IMR-90 (cell line): ENCODE measurements at places on chromosomes 16 and 17.
A peak's percentile ranks its signal among the peaks of the same experiment; 100 is the strongest.

DNA sequence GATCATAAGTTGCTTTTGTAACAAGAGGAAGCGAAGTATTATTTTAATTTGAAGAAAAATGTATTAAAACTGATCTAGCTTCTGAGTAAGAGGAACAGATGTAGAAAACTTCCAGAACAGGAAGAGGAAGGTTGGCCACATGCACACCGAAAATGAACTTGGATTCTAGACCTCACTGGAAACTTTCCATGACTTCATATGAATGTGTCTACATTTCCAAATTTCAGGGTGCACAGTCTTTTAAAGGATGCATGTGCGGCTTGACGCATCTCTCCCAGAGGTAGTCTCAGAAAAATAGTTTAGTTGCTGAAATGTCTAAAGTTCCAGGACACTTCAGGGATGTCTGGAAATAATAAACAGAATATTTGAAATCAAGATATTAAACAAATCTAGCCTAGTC, 275.1 kb upstream of the MYOCD start:
- DNase-seq, result no peak
- peaks cover 2% of the 10 kb centered on the region; the same call in 1 of the 2 replicates for H3K4me1 ChIP-seq
- no peaks in the 10 kb centered on the region for H3K27me3 ChIP-seq
- no peak overlapping the region for H3K27ac ChIP-seq
- no peak overlapping the region for H3K4me3 ChIP-seq
- H3K36me3 ChIP-seq, result no peaks in the 10 kb centered on the region

DNA sequence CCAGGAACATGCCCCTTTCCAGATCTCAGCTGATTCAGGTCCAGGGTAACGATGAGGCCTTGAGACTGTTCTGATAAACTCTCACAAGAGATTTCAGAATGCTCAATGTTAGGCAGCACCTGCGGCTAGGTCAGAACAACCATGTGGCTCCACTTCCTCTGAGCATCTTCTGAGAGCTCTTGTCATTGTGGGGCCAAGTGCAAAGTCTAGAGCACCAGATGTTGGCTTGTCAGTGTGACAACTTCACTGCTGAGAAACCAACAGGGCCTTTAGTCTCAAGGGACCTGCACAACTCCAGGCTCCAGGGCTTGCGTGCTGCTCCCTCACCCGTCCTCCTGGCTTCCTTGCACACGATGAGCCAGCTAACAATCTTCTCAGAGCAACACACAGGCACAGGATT, 29.0 kb downstream of the FCSK start:
- H3K27me3 ChIP-seq, result no peaks in the 10 kb centered on the region
- DNase-seq, result no peak
- H3K36me3 ChIP-seq, result peaks cover 54% of the 10 kb centered on the region
- no peak overlapping the region for H3K4me3 ChIP-seq
- H3K27ac ChIP-seq, result no peak overlapping the region

GRCh38 chr16:88487920-88488851, 35.1 kb downstream of the ZFPM1 start:
- no peak for DNase-seq
- H3K27me3 ChIP-seq, result no peaks in the 10 kb centered on the region
- H3K27ac ChIP-seq, result no peak overlapping the region
- H3K36me3 ChIP-seq, result peaks cover 7% of the 10 kb centered on the region; the same call in 1 of the 2 replicates
- H3K4me1 ChIP-seq, result no peaks in the 10 kb centered on the region

DNA sequence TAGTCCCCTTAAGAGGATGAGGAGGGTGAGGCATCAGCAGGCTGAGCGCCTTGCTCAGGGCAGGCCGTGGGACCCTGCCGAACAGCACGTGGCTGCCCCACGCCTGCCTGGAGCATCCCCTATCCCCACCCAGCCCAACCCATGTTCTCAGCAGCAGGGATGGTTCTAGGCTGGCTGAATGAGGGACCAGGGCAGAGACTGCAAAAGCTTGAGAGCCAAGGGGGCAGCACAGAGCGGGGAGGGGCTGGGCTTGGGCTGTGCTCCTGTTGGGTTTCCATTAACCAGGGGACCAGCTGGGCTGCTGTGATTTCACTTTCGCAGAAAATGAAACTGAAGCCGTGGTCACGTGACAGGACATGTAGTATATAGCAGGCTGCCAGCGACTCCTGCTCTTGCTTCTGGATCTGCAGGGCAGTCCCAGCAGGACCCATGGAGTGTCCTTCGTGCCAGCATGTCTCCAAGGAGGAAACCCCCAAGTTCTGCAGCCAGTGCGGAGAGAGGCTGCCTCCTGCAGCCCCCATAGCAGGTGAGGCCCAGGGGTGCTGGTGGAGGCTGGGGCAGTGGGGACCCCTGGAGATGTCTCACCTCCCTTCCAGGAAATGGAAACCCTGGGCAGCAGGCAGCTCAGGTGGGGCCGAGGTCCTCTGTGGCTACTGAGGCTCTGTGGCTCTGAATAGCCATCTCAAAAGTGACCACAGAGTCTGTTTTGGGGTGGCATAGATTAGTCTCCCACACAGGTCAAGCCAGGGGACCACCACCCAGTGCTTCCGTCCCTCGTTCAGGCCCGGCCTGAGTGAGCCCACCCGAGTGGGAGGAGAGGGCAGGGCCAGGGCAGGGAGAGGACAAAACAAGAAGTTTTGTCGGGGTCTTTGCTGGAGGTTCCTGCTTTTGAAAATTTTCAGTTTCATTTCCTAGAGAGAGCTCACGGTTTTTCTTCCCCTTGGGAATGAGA, 2.9 kb downstream of the RNF213 start:
- H3K4me3 ChIP-seq, result 0 out of 2 replicates have a peak overlapping the region, but pooled peaks have one; percentile 1
- peaks cover 22% of the 10 kb centered on the region for H3K36me3 ChIP-seq
- peak; percentile 89 for DNase-seq

DNA sequence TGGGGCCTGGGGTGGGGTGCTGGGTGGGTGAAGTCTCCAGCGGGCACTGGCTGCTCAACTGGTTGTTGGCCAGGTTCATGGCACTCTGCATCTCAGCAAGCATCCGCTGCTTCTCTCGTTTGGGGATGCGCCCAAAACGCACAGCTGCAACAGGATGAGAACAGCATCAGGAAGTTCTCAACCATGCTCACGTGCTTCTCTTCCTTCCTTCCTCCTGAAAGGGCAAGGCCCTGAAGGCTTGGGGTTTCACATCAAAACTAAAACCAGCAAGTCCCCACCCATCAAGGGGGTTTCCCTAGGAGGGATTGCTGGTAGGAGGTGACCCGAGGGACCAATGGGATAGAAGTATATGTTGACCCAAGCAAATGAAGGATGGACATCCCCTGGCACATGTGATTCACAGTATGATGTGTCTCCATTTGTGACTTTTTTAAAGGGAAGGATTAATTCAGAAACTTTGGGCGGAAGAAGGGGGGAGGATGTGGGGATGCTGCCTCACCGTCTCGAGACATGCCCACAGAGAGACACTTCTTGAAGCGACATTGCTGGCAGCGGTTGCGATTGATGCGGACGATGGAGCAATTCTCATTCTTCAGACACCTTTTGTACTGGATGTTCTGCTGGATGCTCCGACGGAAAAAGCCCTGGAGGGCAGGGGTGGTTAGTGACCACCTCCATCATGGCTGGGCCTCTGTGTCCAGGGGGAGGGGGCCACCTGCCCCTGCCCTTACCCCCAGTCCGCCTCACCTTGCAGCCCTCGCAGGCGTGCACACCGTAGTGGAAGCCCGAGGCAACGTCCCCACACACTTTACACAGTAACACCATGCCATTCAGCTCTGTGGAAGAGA, 4.2 kb downstream of the NR1D1 start:
- no peak overlapping the region for H3K4me3 ChIP-seq
- no peaks in the 10 kb centered on the region for H3K27me3 ChIP-seq
- H3K4me1 ChIP-seq, result peaks cover 18% of the 10 kb centered on the region
- H3K27ac ChIP-seq, result no peak overlapping the region
- H3K36me3 ChIP-seq, result peaks cover 50% of the 10 kb centered on the region
